ENCODE measurements at places on chromosomes 1 and 21.
A peak's percentile ranks its signal among the peaks of the same experiment; 100 is the strongest.

GRCh38 chr1:63630238-63630637, 37.0 kb downstream of the PGM1 start:
- DNase-seq: no peak

DNA sequence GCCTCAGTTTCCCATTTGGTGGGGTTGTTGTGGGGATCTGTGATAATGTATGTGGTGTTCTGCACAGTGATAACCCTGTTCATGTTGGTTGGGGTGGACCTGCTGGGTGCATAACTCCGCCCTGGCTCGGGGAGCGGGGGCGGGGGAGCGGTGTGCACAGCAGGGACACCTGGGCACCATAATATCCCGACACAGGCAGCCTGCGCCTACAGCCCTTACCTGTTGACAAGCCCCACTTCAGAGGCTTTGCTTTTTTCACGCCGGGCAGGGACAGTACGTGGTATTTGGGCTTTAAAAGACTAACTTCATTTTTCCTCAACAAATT, 48.0 kb upstream of the ACOT11 start:
- no peak for DNase-seq

DNA sequence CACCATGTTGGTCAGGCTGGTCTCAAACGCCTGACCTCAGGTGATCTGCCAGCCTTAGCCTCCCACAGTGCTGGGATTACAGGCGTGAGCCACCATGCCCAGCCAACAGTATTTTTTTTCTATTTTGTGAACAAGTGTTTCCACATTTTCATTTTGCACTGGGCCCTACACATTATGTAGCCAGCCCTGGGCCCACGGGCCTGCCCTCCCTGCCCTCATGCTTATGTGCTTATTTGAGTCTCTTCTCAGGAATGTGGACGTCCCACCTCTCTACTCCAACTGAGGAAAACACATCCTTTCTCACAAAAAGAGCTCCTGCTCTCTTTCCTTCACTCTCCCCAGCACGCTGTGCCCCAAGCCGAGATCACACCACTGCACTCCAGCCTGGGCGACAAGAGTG, 13.5 kb upstream of the ZBED6 start:
- no peak for DNase-seq

DNA sequence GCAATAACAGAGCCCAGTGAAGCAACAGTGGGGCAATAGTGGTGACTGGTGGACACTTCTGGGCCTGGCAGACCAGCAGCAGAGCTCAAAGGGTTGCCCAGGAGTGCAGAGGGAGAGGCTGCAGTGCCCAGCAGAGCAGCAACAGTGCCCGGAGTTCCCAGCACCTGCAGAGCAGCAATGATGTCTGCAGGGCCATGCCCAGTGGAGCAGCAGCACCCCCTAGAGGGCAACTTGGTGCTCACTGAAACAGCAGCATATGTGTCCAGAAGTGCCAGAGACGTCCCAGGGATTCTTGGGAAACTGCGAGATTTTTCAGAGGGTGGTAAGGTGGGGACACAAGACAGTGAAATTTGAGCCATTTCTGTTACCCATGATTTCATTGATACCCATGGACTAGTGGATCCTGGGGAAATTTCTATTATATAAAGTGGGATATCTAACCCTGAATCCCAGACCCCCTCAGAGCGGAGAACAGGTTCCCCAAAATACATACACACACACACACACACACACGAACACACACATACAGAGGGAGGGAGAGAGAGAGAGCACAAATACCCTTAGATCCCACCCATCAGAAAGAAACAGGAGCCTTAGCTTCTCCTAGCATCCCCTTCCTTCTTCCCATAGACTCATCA, 156.9 kb upstream of the GJB5 start:
- DNase-seq: peak; percentile 60

GRCh38 chr1:153532181-153532580, 3.6 kb downstream of the S100A6 start:
- no peak for DNase-seq

DNA sequence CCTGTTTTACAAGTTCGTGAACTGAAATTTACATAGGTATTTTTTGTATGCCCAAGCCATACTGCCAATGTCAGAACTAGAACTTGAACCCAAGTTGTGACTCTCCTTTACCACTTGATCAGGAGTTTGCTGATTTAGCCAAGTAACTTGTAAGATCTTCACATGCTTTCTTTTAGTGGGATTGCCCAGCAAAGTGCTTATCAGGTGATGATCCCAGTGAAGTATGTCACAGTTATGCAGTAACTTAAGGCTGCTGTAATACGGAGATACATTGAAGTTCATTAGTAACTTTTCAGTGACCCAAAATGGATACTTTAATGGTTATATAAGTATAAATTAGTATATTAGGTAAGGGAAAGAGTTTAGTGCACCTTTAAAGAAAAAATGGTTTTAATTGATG, 3.8 kb downstream of the SRSF11 start:
- DNase-seq: no peak

DNA sequence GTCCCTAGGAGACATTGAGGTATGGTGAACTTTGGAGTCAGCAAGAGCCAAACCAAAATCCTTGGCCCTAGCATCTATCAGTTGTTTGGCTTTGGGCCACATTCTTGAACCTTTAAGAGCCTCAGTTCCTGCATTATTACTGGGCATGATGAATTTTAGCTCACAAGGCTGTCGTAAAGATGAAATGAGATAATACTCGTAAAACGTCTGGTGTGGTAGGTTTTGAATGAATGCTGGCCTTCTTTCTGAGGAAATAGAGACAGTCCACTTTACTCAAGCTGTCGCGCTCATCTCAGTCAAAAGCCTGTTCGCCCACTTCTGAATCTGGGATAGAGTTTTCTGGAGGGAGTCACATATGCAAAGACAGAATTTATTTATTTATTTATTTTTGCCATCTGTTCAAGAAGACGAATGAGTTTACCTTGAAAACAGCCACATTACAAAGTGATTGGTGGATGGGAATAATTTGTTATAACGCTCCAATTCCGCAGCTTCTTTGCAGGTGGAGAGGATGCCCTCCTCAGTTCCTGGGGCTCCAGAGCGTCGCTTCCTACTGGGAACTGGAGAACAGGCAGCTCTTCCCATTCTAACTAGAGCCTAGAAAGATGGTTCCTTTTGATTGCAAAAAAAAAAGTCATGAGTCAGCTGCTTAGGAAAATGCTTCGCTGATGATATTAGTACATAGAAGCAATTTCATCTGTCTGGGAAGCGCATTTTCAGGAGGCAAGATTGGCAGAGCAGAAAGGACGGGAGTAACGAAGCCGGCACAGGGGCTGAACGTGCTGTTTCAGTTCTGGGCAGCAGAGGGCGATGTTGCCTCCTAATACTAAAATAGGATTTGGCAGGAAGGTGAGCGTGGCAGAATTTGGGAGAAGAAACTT, 49.9 kb upstream of the CYP2J2 start:
- peak; percentile 36 for DNase-seq

- DNase-seq: no peak
These were observed 164.5 kb upstream of the CXADR start for GRCh38 chr21:17348357-17348756.

DNA sequence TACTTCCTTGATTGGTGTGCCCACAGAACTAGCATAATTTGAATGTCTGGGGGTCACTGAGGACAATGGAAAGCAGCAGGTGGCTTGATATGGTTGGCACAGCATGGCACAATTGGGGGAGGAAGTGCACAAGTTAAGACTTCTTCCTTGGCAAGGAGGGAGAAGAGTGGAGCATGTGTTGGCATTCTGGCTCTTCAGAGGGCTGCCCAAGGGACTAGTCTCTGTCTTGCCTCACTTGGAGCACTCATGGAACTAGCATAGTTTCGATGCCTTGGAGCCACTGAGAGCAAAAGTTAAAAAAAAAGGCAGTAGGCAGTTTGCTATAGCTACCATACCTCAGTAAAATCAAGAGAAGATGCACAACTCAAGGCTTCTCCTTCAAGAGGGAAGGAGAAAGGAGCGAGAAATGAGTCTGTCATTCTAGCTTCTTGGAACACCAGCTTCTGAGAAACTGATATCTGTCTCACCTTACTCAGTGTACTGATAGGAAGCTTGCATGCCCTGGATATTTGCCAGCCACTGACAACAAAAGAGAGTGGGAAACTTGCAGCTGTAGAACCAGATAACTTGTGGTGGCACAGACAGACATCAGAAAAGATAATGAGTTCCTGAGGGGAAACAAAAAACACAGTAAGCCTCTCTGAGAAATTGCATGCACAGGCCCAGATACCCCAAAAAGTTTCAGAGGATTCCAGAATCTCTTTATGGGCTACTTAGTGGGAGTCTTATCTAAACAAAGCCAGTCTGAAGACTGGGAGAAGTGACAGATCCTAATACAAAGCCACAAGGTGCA, 207.5 kb upstream of the SAMSN1 start:
- DNase-seq: no peak

DNA sequence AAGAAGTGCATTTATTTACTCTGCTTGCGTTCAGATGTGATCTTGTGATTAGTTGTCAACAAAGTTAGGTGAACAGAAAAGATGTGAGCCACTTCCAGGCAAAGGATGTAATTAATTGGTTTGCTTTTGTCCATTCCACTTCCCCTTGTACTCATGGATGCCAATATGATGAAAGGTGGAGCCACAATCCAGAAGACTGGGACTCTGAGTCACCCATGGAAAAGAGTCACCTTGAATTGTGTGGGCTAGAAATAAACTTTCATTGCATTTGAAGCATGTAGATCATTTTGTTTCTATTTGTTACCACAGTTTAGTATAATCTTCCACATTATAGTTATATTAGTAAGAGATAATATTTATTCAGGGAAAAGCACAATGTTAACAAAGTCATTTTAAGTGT, 684.2 kb downstream of the LTN1 start:
- DNase-seq: no peak

- no peak for DNase-seq
These were observed 42.1 kb upstream of the HUNK start for GRCh38 chr21:31830701-31831100.

GRCh38 chr1:38047603-38048141, 1.1 kb upstream of the POU3F1 start:
- DNase-seq: no peak

DNA sequence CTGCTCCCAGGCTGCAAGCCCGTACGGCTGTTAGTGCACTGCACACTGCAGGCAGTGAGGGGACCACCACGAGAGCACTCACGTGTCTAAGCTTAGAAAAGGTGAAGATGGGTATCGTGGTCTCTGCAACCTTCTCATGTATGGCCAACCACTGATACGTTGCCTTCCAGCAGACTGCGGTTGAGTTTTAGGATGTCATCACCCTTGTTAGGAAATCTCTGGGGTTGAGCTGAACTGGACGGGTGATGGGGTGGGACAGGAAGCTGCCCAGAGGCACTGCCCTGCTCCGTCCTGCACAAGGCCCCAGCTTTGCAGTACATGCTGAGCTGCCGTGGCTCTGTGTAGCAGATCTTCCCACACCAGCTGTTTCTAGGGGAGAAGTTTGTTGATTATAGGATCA, 43.3 kb downstream of the FAAP20 start:
- no peak for DNase-seq

DNA sequence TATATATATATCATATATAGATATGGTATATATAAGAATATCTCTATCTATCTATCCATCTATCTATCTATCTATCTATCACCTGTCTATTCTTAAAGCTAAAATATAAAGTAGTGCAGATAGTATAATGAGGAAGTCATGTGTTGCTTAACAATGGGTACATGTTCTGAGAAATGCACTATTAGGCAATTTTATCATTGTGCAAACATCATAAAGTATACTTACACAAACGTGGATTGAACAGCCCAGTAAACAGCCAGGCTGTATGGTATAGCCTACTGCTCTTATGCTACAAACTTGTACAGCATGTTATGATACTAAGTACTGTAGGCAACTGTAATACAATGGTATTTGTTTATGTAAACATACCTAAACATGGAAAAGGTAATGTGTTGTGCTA, 621.0 kb upstream of the NCAM2 start:
- DNase-seq: no peak

GRCh38 chr1:117268535-117269455, 58.1 kb upstream of the VTCN1 start:
- no peak for DNase-seq

DNA sequence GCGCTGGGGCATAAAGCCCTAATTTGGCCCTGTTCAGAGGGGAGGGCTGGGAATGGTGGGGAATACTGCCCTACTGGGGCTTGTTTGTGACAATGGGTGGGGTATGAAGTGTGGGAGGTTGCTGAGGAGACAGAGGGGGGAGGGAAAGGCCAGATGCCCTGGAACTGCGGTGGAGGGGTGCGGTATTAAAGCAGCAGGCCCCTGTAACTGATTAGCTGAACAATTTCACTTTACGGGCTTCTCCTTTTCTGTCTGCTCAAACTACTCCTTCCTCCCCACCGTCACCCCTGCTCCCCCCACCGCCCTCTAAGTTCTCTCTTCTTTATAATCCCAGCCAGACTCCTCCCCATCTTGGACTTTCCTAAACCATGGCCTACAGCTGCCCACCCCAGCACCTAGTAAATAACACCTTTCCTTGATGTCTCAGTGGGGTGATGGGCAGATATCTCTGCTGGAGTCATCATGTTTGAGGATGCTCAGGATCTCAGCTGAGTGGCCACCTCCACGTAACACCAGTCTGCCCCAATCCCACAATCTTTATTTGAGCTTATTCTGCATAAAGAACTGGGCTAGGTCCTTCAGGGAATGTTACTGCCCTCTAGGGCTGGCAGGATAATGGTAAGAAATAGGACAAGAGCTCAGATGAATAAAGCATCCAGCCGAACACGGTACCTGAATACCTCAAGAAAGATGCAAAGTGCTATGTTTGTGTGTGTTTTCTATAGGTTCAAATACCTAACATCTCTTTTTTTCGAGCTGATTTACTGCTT, 33.5 kb downstream of the XCL1 start:
- DNase-seq: no peak

Data from NCI-H1436 (cell line).